Vagina (tissue), 2 donors: ENCODE measurements at places on chromosomes 3 and 15.

DNA sequence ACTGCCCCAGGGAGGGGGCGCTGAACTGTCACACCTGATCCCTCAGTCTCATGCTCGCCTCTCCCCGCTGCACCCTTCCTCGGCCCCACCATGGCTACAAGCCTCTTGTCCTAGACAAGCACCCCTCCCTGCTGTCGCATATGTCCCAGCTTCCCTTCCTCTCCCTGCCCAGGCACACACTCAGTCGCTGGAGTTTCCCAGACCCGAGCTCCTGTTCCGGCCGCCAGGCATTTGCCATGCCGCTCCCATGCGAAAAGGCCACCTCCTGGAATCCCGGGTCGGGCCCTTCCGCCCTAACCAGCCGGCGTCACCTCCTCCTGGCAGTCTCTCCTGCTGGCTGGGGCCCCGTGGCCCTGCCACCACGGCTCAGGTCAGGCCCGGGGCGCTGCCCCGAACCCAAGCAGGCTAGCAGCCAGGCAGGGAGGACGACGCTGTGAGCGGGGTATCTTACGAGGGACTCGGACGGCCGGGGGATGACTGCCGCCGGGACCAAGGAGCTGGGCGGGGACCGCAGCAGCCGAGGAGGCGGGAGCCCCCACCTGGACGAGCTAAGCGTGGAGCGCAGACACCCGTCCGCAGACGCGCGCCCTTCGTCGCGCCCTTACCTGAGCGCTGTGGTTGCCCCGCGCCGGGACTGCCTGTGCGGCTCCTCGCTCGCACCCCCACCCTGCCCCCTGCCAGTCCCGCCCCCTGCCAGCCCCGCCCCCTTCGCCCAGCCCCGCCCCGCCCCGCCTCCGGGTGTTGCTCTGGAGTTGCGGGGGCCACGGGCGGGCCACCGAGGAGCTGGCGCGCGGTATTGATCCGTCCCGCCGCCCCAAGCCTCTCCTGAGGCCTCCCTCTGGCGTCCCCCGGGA, at the start of gene ALS2CL:
Gene ALS2CL (minus strand): TSS at position 642 of the 854 bp plus-strand sequence. CDS start 4,239 bp downstream, outside the sequence.
- no peak for DNase-seq

DNA sequence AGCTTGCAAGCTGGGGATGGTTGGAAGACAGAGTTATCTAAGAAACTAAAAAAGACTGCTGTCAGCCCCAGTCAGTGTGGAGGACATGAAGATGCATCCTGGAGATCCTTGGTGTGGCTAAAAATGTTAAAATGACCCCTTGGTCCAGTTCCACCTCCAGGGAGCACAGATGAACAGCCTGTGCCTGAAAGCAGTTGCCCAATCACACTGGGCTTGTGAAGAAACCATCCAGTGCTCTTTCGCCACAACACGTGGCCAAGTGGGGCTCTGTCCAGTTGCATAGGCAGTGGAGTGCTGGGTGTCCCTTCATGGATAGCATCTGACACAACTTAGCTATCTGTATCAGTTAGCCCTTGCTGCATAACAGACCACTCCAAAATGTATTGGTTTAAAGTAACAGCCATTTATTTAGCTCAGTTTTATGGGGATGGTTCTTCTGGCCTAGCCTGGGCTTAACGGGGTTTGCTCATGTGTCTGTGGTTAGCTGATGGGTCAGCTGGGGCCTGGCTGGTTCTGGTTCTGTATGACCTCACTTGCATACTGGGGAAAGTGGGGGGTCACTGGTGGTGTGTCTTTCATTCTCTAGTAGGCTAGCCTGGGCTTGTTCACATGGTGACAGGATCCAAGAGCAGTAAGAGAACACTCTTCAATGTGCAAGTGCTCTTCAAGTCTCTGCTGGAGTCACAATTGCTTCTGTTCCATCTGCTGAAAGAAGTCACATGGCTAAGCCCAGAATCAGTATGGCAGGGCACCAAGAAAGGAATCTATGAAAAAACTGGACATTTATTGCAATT, 226.2 kb downstream of the PDCD6IP start:
- DNase-seq, result peak; percentile 75

- DNase-seq, result no peak
Measured at GRCh38 chr15:91289324-91289723, 189.3 kb downstream of the SV2B start.

- DNase-seq, result no peak
Measured at GRCh38 chr15:33810806-33811205, 157.5 kb upstream of the CHRM5 start.

DNA sequence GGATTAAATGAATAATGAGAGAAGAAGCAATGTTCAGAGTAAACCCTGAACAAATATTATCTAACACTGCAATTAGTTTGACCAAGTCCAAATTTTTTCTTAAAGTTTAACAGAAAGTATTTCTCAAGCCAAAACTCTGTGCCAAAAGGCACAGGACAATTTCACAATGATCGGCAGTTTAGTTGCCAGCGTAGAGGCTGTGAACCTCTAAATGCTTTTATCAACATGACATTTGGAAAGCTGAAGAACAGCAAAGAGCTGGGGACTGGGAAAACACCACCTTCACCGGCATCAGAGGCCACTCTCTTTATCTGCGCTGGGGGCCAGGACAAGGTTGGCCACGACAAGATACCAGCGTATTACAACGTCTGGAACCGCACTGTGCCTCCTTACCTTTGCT, 125.6 kb downstream of the ADAMTS17 start:
- no peak for DNase-seq
